ENCODE measurements at places on chromosomes 1 and 21.

- DNase-seq: no peak
These were observed 288.0 kb downstream of the PBX1 start for GRCh38 chr1:164846731-164847691.

- DNase-seq: no peak
These were observed 62.1 kb downstream of the MEF2D start for GRCh38 chr1:156438278-156438987.

GRCh38 chr1:182329471-182329870, 62.1 kb downstream of the GLUL start:
- no peak for DNase-seq

DNA sequence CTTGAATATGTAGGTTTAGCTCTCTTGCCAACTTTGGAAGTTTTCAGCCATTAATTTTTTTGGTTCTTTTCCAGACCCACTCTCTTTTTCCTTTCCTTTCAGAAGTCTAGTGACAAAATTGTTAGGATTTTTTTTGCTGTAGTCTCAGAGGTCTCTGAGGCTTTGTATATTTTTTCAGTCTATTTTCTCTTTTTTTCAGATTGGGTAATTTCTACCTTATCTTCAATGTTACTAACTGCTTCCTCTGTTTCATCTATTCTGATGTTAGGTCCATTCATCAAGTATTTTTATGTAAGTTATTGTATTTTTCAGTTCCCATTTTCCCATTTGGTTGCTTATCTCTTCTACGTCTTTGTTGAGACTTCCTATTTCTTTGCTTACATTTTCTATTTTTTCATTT, 15.7 kb downstream of the RGS2 start:
- no peak for DNase-seq

GRCh38 chr1:87673309-87673708, 344.6 kb downstream of the LMO4 start:
- DNase-seq: no peak

DNA sequence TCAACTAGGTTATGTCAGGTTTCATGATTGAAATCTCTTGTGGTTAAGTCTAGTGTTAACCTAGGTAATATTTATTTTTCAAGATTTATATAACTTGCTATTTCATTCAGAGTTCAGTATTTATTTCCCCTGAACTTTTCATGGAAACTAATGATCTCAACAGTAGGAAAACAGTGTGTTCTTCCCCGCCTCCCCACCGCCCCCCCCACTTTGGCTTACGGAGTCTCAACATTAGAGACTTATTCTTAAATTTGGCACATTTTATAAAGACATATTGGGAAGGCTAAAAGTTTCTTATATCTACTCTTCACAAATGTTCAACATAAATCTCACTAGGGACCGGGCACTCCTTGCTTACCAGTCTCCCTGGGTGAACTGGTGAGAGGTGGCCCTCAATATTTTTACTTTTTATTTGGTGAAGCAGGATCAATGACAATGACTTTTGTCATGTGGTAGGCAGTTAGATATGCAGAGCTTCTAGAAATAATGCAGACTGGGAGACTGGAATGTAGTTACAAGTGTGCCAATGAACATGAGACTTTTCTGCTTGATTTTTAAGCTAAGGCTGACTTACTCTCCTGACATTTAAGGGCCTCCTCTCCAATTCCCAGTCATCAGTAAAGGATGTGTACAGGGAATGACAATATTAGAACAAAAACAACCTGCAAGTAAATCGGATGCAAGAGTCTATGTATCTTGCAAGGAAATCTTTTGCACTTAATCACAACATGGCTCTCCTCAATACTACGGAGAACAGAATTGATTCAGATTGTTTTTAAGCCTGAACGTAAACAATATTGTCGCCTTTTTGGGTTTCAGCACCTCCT, 1.7 kb upstream of the MAN1A2 start:
- no peak for DNase-seq

- DNase-seq: no peak
These were observed 31.3 kb upstream of the ANGPTL7 start for GRCh38 chr1:11157867-11158266.

- peak; percentile 10 for DNase-seq
These were observed at the start of gene COL8A2 for GRCh38 chr1:36125129-36125991. Gene COL8A2, minus strand, starts transcription at chr1:36125222. Its CDS starts 24,980 bp downstream, at chr1:36100242.

- no peak for DNase-seq
These were observed 26.3 kb downstream of the TFAP2E start for GRCh38 chr1:35599411-35599810.

DNA sequence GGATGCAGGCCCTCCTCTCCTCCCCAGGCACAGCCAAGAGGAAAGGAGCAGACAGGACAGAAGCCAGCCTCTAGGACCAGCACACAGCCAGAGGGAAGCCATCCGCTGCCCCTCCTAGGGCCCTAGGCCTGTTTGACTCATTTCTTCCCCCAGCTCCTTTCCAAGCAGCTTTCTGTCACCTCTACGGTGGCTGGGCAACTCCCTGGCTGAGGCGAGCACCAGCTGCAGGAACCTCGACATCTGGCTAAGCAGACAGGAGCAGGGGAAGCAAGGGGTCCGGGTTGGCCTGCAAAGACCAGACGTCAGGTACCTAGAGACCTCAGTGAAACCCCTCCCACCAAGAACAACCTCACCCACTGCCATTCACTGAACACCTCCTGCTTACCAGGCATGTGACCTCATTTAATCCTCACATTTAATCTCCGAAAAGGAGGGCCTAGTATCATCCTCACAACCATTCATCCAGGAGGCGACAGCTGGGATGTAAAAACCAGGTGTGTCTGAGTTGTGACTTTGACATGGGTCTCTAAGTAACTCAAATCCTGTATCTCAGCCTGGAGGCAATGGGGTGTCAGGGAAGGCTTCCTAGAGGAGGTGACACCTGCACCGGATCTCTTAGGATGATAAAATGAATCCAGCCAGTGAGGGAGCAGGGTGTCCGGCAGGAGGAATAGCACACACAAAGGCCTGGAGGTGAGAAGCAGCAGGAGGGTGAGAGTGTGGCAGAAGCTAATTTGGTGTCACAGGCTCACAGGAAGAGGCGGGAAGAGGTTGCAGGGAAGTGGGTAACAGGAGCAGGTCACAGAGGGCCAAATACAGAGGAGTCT, 5.9 kb downstream of the LRP8 start:
- no peak for DNase-seq

- DNase-seq: no peak
These were observed 3.5 kb downstream of the CDC42 start for GRCh38 chr1:22056043-22056442.

GRCh38 chr1:100250264-100250663, 630 bp upstream of the DBT start:
- no peak for DNase-seq

DNA sequence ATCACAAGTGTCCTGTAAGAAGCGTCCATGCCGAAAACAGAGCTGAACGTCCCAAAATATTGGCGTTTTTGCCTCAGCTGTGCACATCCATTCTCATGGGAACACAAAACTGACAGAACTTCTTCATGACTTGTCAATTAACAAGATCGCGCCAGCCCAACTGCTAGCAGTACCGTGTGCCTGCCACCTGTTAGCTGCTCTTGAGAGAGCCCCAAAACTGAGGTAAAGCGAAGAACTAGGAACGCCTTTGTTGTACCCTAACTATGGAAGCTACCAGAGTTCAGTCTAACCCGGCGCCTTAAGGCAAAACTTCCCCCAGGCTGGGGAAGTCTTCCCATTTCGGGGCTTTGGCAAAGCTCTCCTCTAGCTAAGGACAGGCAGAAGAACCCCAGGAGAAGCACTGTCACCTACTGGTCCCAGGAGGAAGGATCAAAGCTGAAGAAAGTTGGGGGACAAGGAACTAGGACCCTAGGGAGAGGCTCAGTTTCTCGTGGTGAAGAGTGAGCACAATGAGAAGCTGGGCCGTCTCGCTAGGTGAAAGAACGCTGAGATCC, 719 bp downstream of the EYA3 start:
- peak; percentile 58 for DNase-seq

DNA sequence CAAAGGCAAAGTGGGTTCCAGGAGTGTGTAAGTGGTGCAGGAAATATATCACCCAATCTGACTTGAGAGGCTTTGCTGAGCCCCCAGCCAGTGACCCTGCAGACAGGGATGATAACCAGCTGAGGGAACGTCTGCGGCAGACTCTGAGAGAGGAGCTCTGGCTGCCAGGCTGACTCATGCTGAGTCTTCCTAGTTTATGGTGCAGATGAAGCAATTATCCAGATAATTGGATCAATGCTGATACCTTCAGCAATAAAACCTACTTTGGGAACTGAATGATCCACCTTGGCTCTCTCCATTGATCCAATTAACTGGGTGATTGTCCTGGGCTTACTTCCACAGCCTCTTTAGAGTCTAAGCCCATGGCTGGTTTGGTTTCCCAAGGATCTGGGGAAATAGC, 7.3 kb downstream of the C8B start:
- DNase-seq: no peak

- no peak for DNase-seq
These were observed 320.5 kb downstream of the KCTD3 start for GRCh38 chr1:215887627-215888026.

DNA sequence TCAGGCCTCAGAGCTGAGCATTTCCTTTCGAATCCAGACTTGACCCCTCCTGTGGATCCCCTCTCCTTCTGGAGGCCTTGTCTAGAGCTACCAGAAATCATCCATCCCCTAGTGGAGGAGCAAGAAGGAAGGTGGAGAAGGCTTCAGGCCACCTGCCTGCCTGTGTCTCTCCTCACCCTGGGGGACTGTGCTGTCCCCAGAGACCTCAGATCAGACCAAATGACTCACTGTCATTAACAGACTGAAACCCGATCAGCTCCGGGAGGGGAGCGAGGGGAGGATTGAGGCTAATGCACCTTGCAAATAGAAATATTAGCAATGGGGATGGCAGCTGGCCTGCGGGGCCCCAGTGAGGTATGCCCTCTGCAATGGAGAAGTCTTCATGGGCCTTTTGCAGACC, 2.1 kb downstream of the MYBPH start:
- DNase-seq: no peak

DNA sequence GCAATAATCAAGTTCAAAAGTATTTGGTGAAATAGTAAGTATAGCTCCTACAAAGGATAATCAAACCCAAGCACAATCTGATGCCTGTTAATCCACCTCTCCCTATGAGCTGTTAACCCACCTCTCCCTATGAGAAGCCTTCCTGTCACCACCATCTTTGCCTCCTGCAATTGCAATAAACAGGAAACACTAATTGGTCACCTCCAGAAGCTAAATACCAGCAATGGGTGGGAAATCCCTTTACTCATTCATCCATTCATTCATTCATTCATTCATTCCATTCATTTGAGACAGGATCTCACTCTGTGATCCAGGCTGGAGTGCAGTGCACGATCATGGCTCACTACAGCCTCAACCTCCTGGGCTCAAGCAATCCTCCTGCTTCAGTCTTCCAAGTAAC, 132.8 kb downstream of the RERE start:
- DNase-seq: no peak

DNA sequence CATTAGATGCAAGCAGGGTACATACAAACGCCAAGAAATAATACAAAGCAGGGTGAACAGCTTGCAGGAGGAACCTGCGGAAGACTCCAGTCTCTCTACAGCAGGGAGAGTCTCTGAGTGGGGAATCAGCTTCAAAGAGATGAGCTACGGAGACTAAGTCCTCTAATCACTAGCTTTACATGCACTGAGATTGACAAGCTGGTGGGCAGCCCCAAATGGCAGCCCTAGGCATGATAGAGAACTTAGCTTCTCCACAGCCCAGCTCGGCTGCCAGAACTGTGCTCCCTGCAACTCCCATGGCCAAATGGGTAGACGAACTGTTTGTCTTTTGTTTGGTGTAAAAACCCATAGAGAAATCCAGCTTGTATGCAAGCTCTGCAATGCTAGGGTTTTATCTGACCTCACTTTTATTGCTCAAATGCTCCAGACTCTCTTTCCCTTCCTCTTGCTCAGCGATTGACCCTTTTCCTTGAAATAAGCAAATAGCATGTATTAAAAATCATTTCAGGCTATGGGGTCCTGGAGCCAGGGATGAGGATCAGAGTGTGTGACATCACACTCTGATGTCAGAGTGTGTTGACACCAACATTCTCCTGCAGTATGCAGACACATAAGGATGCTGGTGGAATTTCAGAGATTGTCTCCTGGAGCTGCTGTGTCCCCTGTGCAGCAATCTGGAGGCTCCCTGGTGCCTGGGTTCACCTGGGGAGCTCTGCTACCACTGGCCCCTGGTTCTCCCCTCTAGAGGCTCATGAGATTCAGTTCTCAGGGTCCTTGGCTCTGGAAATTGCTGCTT, 238.5 kb downstream of the TTLL7 start:
- DNase-seq: no peak

DNA sequence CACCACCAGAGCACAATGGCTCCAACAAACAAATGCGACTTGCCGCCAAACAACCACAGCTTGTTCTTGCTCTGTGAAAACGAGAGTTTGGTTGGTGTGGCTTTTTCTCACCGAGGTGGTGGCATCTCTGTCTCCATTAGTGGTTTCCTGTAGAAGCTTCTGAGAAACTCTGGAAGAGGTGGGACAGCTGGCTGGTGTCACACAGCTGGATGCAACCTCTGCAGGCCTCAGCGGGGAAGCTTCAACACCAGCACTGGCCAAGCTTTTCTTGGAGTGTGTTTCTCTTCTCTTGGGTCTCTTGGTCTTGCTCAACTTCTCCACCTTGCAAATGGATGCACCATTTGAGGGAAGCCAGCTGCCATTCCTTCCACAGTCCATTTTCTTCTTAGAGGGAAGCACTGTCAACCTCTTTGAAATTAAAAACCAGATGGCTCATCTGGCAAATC, 124.8 kb downstream of the KCNN3 start:
- no peak for DNase-seq

DNA sequence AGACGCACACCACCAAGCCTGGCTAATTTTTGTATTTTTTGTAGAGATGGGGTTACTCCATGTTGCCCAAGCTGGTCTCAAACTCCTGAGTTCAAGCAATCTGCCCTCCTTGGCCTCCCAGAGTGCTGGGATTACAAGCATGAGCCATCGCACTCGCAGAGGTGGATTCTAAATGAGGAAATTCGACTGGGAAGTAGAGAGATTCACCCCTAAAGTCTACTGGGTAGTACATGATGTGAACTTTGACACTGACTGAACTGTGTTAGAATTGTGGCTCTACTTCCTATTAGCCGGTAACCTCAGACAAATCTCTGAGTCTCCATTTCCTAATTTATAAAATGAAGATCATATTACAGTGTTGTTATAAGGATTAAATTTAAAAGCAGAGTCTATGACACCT, 276.0 kb upstream of the NR5A2 start:
- DNase-seq: peak; percentile 68

DNA sequence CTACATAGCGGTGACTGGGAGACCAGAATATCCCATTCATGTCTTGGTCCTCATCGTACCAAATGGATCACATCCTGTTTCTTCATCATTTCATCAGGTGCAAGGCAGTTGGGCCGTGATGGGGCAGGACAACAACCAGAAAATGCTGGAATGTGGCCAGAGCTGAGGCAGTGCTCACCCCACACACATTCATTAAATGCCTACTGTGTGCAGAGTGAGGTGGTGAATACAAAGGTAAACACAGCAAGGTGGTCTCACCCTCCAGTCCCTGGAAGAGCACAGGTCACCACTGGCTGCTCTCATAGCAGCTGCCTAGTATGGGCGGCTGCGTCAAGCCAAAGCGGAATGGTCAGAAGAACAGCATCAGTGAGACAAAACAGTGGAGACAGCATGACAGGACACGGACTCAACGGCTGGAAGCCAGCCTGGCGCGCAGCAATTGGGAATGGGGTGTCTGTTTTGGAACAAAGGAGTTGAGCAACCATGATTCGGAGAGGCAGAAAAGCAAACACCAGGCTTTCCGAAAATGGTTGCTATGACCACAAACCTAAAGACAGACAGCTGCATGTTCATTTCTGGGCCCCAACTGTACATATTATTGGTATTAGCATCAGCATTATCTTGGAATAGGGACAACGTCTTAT, 5.6 kb upstream of the ADAMTSL4 start:
- no peak for DNase-seq
